ENCODE measurements at places on chromosomes 4 and X.

GRCh38 chr4:87042221-87042620, 107.4 kb downstream of the AFF1 start:
- no peak for DNase-seq

- peak; percentile 70 for DNase-seq
These were observed 93.8 kb downstream of the ARHGAP10 start for GRCh38 chr4:147825451-147826287.

GRCh38 chr4:161577579-161578301, 586.1 kb downstream of the FSTL5 start:
- no peak for DNase-seq

DNA sequence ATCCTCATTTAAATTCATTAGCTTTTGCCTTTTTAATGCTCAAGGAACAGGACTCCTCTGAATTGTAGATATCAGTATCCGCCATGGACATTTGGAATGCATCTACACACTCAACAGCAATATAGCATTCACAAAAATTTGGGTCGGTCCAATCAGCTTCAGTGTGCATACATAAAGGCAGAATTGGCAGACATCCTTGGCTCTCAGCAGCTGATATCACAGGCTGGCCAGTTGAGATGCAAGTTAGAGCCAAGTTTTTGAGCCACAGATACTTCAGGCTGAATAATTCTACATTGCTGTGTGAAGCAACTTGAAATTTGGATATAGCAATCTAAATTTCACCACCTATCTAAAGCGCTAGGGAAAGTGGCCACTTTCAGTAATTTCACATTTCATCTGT, 821.1 kb downstream of the PCDH19 start:
- no peak for DNase-seq

GRCh38 chr4:45346816-45347435, 620.6 kb upstream of the GNPDA2 start:
- no peak for DNase-seq

- DNase-seq: no peak
These were observed 5.5 kb upstream of the HMX1 start for GRCh38 chr4:8876982-8877779.

- DNase-seq: no peak
These were observed 52.9 kb downstream of the ARHGAP24 start for GRCh38 chr4:85527815-85528214.

GRCh38 chr4:89160806-89161205, 49.5 kb downstream of the TIGD2 start:
- no peak for DNase-seq

DNA sequence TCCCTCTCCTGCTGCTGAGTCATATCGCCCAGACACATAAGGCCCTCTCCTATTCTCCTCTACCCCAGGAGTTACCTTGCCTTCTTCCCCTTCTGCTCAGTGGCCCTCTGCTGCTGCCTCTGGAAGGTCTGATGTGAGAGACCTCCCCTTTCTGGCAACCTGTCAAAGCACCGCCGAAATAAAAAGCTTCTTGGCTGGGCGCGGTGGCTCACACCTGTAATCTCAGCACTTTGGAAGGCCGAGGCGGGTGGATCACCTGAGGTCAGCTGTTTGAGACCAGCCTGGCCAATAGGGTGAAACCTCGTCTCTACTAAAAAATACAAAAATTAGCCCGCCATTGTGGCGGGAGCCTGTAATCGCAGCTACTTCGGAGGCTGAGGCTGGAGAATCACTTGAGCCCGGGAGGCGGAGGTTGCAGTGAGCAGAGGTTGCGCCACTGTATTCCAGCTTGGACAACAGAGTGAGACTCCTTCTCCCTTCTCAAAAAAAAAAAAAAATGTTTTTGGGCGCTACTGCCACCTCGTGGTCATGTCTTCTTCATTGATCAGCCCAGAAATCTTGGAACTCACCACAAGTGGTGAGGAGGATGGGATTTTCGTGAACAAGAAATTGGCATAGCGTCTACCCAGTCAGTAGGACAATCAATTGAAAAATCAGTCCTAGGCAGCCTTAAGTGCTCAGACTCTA, 8.6 kb upstream of the ZXDA start:
- no peak for DNase-seq

GRCh38 chr4:55499495-55499894, 47.2 kb downstream of the CLOCK start:
- DNase-seq: no peak

- no peak for DNase-seq
These were observed 2095.9 kb downstream of the ARAP2 start for GRCh38 chr4:34148322-34148908.

DNA sequence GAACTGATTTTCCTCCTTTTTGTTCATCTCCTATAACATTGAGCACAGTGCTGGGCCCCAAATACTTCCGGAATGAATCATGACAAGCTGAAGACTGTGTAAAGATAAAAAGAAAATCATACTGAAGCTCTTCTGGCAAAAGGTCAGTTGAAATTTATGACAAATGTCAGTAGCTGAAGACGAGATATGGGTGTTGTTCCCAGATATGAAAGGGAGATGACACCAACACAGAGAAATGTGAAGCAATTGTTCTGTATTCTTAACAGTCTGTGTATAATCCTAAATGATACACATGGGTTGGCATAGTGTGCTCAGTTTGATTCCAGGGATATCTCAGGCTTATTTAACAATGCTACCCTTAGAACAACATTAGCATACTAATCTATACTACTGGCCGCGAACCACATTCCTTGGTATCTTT, 170.5 kb upstream of the PITX2 start:
- DNase-seq: no peak

GRCh38 chr4:70591955-70592582, at the start of gene AMBN:
Gene AMBN (plus strand): TSS chr4:70592256. CDS start chr4:70592359, 103 bp downstream.
- no peak for DNase-seq

GRCh38 chrX:110734271-110734670, 61.3 kb downstream of the CHRDL1 start:
- DNase-seq: no peak

- DNase-seq: no peak
These were observed 85.5 kb downstream of the BCOR start for GRCh38 chrX:40012039-40012867.
